ENCODE measurements at places on chromosomes 12 and 14. TPM values are rescaled to one million over a fixed set of nuclear protein-coding genes. Genes with fewer than 3 reads are reported as not detected.

The SCNN1A gene
- polyA plus RNA-seq, result 156 TPM

The SLC5A8 gene
- polyA plus RNA-seq, result 0.21 TPM

The IL31 gene
- polyA plus RNA-seq, result not detected

The HVCN1 gene
- polyA plus RNA-seq, result 11.2 TPM

The IL22 gene
- not detected for polyA plus RNA-seq

- DNase-seq, result no peak
Observed at GRCh38 chr14:95215094-95215725, 57.9 kb upstream of the DICER1 start.

DNA sequence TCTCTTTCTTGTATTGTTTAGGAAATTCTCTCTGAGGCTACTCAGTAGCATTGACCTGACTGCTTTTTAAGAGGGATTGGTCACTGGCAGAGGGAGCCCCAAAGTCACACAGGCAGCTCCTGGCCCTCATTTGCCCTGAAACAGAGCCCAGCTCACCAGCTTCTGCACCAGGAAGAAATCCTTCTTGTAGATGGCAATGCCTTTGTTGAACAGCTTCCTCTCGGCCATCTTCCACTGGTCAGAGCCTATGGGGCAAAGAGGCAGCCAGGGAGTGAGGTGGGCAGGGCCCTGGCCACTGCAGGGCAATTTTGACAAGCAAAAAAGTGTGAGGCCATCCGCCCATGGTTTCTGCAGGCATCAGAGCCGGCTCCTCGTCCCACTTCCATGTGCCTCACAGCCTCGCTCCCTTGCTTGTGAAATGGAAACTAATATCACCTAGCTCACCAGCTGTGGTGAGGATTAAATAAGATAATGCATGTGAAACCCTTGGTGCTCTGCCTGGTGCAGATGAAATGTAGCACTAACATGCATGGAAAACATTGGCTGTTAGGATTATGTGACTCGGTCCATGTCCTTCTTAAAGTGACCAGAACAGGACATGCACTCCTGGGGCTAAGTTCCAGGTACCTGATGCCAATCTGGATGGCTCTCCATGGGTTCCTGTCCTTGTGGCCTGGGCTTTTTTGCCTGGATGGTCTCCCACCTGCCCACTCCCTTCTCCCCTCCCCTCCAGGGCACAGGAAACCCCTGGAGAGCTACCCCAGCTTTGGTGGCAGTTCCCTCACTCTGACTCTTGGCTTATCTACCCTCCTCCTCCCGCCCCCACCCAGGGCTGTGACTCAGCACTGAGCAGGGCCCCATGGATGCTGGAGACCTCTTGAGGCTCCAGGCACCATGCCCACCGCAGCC lies 11.2 kb upstream of the PNMA1 start:
- DNase-seq, result no peak

- no peak for DNase-seq
Observed at GRCh38 chr12:28463396-28463795, 273.1 kb downstream of the CCDC91 start.

- no peak for DNase-seq
Observed at GRCh38 chr12:114976372-114976771, 292.4 kb upstream of the TBX3 start.

DNA sequence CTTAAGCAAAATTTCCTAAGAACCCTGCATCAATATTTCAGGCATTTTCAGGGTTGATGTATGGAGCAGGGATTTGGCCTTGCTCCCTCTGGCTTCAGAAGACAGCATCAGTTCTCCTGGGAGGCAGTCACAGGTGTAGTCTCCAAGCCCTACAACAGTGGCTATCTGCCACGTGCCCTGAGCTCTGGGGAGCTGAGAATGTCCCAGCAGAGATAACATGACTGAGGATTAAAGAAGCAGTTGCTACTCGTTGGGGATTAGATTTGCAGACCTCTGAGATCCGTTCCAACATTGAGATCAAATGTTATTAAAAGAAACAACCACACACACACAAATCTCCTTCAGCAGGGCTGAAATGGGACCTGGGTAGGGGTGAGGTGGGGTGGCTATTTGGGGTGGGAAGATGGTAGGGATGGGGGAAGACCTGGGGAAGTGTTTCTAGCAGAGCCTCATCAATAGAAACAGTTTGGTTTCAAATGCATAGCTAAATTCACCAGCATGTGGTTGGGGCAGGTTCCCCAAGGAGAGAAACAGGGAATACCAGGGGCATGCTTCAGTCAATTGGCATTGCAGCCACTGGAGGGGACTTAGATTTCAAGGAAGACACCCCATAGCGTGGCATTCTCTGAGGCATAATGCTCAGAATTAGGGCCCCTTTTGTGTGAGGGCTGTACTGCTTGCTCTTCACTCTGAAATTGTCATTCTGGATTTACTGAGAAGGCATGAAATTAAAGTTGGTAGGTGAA lies 15.2 kb upstream of the FAM234B start:
- no peak for DNase-seq

GRCh38 chr12:111789779-111790178 lies 23.0 kb downstream of the ALDH2 start:
- no peak for DNase-seq

GRCh38 chr12:111158992-111159391 lies 209.9 kb downstream of the PHETA1 start:
- DNase-seq, result no peak

- DNase-seq, result no peak
Observed at GRCh38 chr12:10641735-10642500, 28.5 kb upstream of the MAGOHB start.

- no peak for DNase-seq
Observed at GRCh38 chr12:69435644-69436043, 34.5 kb upstream of the FRS2 start.

DNA sequence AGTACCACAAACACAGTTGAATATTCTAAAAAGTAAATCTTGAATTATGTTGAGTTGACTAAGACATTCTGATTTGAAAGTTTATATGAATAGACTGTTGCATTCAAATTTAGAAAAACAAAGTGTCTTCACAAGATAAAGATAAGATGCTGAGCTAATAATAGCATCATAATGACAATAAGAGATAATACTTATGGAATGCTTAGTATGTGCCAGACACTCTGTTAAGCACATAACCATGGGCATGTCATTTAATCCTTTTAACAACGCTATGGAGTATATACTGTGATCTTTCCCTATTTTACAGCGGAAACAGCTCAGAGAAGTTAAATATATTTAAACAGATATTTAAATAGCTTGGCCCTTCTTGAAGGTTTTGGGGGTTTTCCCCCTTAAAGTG lies 163.4 kb downstream of the SRGAP1 start:
- DNase-seq, result no peak

DNA sequence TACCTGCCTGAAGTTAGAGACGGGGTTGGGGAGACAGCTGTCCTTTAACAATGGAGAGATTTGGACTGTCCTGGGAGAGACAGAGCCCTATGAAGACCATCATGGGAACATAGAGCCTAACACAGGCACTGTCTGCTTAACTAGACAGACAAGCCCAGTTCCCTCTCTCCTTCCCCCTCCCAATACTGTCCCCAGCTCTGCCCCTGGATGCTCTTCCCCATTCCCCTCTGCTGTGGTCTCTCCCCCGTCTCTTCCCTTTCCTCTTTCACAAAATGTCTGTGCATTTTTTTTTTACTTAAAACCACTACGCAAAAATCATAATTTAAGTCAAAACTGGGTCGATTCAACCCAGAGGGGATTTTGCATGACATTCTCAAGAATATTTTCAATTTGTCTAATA lies 232.9 kb downstream of the CHST11 start:
- no peak for DNase-seq

DNA sequence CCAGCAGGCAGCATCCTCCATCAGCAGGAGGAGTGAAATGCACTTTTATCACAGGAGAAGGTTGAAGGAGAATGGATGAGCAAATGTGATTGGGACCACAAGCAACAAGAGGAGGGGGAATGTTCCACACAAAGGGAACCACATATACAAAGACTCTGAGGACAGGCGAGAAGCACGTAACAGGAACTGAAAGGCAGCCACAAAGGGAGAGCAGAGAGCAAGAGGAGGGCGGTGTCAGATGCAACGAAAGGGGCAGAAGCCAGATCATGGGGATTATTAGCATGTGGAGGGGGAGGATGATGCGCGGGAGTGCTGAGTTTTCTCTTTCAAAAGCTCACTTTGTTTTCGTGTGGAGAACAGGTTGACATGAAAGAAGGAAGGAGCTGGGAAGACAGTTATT lies 241.1 kb downstream of the SPTSSA start:
- no peak for DNase-seq

DNA sequence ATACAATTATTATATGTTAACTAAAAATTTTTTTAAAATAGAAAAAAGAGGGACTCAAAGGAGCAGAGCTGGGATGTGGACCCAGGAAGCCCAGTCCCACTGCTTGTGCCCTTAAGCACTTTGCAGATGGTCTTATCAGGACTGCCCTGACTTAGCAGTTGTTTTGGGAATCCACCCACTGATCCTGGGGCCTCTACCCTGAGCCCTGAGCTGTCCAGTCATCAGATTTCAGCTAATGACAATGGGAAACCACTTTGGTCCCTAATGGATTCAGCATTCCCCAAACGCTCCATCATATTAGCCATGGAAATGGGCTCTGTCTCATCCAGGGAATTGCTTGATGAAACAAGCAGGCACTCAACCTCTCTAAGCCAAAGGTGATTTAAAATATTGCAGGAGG lies 22.5 kb upstream of the WSCD2 start:
- DNase-seq, result no peak

DNA sequence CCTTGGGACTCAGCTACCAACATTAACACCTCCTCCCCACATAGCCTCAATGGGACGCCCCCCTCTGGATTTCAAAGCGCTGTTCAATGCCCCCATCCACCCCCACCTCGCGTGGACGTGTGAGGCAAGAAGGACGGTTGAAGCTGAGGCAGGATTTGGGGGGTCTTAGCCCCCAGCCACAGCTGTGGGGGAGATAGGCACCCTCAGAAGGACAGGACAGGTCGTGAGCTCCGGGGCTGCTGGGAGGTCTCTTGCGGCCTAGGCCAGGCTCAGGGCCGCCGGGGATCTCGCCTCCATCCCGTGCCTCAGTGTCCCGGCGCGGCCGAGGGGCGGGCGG lies 8.3 kb upstream of the SP7 start:
- peak; percentile 51 for DNase-seq

DNA sequence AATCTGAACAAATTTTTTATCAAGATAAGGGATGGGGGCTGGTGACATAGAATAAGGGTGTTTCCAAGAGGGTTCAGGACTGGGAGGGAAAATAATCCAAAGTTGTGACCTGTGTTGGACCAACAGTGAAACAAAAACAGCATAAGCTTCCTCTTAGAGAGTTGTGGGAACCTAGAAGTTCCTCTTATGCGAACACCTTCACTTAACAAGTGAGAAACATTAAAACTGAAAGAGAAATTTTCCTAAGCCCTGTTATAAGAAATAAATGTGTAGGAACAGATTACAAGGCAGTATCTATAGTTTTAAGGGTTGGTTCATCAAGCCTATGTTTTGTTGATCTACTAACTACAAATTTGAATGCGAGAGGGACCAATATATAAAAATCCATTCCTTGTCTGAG lies 58.4 kb downstream of the LLPH start:
- no peak for DNase-seq

GRCh38 chr12:43361031-43361710 lies 190.8 kb downstream of the ADAMTS20 start:
- no peak for DNase-seq

DNA sequence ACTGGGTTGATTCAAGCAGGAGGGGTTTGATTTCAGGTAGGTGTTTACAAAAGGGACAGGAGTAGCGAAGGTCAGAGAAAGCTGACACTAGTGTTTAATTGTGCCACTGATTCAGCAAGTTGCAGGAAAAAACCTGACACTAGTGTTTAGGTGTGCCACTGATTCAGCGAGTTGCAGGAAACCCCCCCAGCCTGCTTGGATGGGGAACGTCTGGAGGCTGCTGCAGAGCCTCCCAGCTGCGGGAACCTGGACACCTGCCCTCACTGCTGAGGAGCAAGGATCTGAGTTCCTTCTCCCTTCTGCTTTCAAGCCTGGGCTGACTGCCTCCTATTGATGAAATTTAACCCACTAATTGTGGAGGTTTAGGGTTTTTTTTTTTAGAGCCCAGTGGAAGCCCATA lies 84.2 kb downstream of the AVPR1A start:
- DNase-seq, result no peak

- no peak for DNase-seq
Observed at GRCh38 chr12:69698769-69699540, at the start of gene BEST3. BEST3 (minus strand) TSS chr12:69699303; CDS start chr12:69697798, 1,505 bp downstream.

DNA sequence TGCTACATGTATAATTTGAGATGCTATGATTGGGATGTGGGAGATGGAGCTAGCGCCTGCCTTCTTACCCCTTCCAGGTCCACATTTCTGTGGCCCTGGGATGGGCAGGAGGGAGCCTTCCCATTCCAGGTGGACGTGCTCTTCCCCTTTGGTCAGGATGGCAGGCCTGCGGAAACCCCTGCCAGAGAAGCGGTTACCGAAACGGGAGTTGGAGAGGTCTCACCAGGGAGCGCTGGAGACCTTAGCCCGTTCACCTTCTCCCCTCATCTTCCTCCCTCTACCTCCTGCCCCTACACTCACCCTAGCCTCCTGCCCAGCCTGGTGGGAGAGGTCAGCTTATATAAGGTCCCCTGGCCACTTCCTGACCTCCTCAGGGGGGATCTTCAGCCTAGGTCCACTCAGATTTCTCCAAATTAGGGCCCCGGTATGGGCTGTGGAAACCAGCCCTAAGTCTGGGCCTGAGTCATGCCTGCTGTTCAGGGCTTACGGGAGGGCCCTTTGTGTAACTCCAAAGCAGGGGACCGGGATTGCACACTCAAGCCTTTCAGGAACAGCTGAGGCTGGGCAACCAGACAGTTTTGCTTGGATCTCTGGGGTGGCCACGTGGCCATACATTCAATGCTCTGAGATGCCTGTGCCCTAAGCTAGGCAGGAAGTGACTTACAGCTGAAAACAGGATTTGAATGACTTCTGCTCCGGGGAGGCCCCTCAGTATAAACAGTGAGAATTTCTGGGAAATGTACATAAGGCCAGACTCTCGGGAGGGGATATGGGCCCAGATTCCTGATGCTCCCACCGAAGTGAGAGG lies 10.2 kb upstream of the MEG3 start:
- DNase-seq, result no peak

DNA sequence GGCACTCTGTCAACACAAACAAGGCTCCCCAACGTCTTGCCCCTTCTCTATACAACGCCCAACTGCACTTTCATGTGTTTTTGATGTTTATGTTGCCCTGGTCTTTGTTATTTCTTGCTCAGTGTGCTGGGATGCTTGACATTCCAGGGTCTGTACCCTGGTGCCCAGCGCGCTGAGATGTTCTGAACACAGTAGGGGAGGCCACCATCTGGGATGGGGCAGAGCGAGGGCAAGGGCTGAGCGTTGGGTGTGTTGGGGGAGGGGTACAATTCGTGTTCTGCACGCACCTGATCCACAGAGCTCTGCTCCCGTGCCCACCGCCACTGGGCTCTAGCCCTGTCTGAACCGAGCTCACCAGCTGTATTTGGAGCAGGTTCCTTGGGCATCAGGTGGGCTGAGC lies 52.9 kb downstream of the ISCA2 start:
- no peak for DNase-seq

DNA sequence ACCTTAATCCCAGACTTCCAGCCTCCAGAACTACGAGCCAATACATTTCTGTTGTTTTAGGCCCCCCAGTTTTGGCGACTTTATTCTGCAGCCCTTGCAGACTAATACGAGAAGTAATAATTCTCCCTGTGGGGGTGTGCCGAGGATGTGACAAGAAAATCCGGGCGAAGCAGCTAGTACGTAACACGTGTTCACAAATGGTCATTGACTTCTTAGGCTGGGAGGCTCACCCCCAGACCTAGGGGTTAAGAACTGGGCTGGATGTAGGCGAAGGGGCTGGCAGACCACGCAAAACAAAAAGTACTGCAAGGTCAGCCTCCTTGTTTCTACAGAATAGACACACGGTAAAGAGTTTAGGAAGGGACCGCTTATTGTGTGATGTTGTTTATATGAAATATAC lies 69.8 kb upstream of the ESRRB start:
- DNase-seq, result no peak
